ENCODE measurements at places on chromosomes 16 and 17.

DNA sequence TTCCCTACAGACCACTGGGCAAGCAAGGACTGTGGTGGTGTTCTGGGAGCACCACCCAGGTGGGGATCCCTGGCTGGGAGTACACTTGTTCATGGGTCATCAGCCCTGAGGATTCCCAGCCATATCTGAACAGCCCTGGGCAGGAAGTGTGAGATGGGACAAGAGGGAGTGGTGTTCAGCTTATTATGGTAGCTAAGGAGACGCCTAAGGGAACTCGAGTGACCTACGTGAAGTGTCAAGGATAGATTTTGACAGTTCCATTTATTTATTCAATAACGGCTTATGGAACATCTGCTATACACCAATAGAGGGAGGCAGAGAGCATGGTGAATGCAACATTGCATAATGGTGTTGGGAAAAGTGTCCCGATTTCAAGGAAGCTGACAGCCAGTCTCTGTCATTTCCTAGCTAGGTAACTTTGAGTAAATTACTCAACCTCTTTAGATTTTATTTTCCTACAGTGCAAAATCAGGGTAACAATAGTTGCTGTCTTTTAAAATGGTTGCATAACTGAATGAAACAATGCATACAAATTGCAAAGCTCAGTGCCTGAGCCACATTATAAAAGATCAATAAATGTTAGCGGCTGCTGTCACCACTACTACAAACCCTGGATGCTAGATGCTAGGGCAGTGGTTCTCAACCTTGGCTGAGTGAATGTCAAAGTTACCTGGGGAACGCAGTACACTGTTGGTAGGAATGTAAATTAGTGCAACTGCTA, 534.1 kb downstream of the GRIN2A start:
- DNase-seq = no peak

- no peak for DNase-seq
Measured at GRCh38 chr16:11211061-11211976, 44.7 kb downstream of the SOCS1 start.

GRCh38 chr17:66789961-66790437, 44.9 kb upstream of the CACNG5 start:
- no peak for DNase-seq

- no peak for DNase-seq
Measured at GRCh38 chr17:9899280-9900043, 5.6 kb downstream of the RCVRN start.

GRCh38 chr17:82902972-82903874, 63.4 kb upstream of the ZNF750 start:
- no peak for DNase-seq

- no peak for DNase-seq
Measured at GRCh38 chr17:12553625-12554024, 112.1 kb upstream of the MYOCD start.

GRCh38 chr17:77471984-77472461, 331.3 kb downstream of the SEC14L1 start:
- DNase-seq = peak; percentile 79

- DNase-seq = peak; percentile 66
Measured at GRCh38 chr17:81331527-81332043, 36.5 kb upstream of the SLC38A10 start.

- no peak for DNase-seq
Measured at GRCh38 chr17:45575126-45575885, 84.8 kb upstream of the PLEKHM1 start.

DNA sequence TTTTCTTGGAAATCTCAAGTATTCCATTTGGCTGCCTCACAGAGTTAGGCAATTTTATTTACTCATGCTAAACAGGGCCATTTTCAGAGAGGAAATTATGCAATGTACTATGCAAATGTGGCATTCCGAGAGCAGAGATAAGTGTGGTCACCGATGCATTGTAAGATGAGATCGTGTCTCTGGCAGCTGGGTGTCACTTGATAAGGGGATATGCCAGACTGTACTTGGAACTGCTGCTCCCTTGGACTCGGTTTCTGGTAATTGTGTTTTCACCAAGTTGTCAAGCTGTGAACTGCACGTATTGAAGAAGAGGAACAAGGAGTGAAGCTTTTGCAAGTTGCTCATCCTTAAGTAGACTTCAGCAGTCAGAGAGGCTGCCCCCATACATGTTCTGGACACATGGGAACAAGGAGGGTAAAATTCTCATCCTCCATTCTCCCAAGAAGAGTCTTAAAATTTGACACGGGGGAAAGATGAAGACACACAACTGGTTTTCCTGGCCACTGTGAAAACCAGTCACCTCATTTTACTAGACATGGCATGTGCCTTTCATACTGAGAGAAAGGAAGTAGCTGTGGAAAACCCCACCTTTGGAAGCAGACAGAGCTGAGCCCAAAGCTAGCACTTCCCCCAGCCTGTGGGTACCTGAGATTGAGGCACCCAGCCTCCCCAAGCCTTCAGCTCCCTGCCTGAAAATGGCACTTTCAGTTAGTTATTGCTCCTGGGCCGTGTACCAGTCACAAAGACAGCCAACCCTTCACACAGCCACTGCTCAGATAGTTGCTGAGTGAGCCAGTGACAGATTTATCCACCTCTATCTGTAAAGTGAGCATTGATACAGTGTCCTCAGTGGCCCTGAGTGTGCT, 150.7 kb downstream of the SOCS1 start:
- DNase-seq = no peak

- no peak for DNase-seq
Measured at GRCh38 chr17:69818467-69818866, 256.6 kb upstream of the KCNJ16 start.

DNA sequence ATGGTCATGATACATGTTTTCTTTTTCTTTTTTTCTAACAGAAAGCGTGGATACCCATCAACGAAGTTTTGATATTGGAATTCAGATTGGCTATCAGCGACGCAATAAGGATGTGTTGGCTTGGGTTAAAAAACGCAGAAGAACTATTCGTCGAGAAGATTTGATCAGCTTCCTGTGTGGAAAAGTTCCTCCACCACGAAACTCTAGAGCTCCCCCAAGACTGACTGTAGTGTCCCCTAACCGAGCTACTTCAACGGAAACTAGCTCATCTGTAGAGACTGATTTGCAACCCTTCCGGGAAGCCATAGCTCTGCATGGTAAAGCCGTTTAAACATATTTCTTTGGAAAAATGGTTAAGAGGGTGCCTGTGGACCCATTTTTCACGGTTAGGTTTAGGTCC, 11.5 kb downstream of the HAPSTR1 start:
- no peak for DNase-seq

DNA sequence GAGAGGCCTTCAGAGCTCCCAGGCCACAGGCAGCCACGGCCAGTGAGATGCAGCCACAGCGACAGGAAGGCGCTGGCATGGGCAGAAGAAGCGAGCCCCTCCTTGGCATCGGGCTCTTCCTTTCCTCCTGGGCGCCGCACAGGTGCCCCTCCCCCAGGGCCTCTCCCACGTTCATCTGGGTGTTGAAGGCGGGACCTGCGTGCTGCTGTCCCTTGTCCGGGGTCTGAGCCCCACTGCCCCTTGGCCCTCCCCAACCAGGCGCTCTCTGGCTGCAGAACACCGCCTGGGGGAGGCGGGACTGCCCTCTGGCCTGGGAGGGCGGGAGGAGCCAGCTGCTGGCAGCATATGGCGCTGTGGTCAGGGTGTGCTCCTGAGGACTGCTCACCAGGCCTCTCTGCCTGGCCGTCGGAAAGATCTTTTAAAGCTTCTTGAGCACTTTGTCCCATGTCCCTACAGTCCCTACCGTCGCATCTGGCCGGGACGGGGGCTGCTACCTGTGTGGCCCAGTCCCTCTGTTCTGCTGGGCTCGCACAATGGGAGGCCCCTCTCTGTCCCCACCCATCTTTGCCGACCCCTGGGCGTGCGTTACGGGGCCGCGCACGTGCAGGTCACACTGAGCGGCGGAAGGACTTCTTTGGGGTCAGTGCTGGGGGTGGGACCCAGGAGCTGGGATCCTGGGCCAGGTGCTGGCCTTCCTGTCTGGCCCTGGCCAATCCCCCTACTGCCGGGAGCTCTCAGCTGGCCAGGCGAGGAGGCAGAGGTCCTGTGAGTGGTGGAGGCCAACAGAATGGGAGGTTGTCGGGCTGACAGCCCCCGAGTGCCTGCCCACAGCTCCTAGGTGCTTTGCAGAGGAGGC, 1.7 kb downstream of the SLC25A10 start:
- DNase-seq = no peak

DNA sequence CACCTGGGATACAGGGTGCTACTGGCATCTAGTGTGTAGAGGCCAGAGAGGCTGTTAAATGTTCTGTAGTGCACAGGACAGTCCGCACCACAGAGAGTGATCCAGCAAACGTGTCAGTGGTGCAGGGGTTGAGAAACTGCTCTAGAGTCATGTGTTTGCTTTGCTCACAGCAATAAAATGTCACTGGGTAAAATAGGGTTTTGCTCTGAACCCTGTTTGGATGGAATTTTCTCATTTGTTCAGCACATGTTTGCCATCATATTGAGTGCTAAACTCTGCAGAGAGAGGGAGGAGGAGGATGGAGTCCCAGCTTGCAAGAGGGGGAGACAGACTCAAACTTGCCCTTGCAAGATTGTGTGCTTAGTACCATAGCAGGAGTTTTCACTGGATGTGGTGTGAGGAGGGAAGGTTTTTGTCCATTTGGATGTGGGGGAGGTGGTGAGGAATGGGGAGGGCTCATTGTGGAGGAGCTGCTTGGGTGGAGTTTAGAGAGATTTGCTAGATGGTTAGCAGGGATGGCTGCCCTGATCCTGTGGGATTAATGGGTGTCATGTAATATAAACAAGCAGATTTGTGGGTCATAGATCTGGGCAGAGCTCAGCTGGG, 11.8 kb downstream of the PLCG2 start:
- no peak for DNase-seq

GRCh38 chr17:30519707-30520106, 42.5 kb downstream of the GOSR1 start:
- DNase-seq = no peak
